ENCODE measurements at places on chromosomes 4 and X.

- no peak for DNase-seq
These were observed 57.3 kb upstream of the AP1S2 start for GRCh38 chrX:15911734-15912550.

DNA sequence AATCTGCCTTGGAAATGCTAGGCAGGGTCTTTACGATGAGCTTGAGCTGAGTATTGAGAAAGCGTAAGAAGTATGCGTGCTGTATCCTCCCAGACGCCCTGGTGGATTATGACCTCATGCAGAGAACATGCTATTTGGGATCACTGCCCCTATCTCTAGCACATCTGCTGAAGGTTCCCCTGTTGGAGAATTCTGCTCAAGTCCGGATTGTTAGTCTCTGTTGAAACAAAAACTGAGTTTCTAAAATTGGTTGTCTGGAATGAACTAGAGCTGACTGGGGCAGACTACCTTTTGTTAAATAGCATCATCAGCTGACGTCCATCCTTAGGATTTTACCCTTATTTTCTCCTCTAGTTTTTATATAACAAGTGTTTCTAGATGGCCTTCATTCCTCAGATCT is 7.5 kb downstream of the FHDC1 start:
- DNase-seq, result no peak

DNA sequence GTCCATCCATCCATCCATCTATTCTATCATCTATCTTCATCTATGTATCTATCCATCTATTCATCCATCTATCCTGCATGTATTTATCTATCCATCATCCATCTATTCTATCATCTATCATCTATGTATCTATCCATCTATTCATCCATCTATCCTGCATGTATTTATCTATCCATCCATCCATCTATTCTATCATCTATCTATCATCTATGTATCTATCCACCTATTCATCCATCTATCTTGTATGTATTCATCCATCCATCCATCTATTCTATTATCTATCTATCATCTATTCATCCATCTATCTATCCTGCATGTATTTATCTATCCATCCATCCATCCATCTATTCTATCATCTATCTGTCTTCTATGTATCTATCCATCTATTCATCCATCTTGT is 65.9 kb upstream of the PPP2R3B start:
- no peak for DNase-seq

DNA sequence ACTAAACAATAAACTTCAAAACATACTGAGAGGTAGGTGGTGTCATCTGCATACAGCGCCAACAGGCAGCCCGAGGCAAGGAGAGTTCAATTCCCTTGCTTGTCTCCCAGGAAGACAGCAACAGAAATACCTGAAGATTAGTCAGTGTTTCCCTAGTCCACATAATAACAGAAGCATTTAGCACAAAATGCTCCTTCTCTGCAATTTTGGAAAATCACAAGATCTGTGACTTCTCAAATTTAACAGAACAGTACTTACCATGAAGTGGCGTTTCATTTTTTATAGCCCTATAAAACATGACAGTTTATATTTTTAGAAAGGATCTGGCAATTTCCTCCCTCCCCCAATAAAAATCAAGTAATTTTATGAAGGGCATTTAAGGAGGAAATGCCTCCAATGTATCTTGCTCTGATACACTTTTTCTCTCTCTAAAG is 67.1 kb upstream of the MYOZ2 start:
- no peak for DNase-seq

DNA sequence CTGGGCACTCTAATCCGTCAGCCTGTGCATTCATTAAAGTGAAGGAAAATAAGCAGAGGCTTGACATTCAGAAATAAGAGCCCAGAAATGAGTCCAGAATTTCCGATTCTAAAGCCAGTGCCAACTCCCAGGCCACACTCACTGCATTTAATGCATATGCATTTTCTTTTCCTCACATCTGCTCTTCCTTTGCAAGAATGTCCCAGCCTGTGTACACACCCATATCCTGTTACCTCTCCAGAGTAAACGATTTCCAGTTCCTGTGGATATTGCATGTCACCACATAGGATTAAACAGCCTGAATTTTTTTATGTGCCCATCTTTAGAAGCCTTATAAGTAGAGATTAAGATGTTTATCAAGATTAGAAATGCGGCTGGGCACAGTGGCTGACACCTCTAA is 27.5 kb downstream of the ARX start:
- no peak for DNase-seq

GRCh38 chr4:169070895-169071218 is 60.8 kb upstream of the CBR4 start:
- DNase-seq, result no peak

GRCh38 chr4:113884655-113885054 is 94.8 kb downstream of the ARSJ start:
- DNase-seq, result no peak

- no peak for DNase-seq
These were observed 548 bp downstream of the TMEM164 start for GRCh38 chrX:110003167-110004156.

DNA sequence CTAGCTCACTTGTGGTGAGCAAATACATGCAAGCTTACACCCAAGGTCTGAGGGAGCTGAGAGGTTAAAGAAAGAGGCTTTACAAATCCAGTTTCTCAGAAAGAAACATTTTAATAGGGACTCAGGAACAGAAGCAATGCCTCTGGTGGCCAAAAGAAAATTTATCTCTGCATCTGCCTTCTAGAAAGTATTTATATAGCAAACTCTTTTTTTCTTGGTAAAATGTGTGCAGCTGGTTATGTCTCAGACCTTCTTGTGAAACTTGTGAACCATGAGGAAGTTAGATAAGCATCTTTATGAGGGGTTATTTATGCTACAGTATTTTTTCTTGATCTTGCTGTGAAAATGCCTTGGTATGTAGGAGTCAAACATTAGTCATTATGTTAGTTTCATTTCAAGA is 48.5 kb upstream of the CYSLTR1 start:
- no peak for DNase-seq

DNA sequence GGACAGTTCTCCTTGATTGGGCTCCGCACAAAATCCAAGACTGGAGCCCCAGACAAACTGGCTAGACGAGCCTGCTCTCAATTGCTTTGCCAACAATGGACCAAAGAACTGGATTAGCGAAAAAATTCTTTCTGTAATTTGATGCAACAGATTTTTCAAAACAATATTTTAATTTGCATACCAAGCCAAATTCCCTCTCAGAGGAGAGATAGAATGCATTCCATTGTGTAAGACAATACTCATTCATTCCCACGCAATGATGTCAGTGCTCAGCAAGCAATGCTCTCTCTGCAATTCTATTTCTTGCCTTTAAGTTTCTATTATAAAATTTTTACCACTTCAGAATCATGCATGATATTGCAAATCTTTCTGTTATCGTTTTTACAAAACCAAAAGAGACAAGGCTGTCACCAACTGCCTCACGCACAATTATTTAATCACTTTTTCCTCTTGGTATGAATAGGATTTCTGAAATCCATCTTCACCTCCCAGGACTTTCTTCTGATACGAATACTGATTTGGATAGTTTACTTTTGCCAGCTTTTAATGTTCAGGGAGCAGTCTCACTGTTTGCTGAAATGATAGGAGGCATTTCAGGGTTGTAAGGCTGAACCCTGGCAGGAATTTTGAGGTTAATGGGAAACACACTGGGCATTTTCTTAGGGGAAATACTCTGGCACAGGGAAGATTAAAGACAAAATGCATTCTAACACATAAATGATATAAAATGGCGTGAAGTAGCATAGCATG is 46.1 kb upstream of the HCCS start:
- DNase-seq, result no peak

DNA sequence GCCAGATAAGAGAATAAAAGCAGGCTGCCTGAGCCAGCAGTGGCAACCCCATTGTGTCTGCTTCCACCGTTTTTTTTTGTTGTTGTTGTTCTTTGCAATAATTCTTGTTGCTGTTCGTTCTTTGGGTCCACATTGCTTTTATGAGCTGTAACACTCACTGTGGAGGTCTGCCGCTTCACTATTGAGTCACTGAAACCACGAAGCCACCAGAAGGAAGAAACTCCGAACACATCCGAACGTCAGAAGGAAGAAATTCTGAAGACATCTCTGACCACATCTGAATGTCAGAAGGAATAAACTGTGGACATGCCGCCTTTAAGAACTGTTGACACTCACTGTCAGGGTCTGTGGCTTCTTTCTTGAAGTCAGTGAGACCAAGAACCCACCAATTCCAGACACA is 110.5 kb downstream of the PCDH18 start:
- no peak for DNase-seq

- DNase-seq, result no peak
These were observed 637.4 kb downstream of the ZNF674 start for GRCh38 chrX:45907786-45908185.

GRCh38 chr4:3690551-3691152 is 75.5 kb upstream of the ADRA2C start:
- DNase-seq, result no peak

- DNase-seq, result no peak
These were observed 14.8 kb upstream of the PAQR3 start for GRCh38 chr4:78953769-78954666.

- DNase-seq, result no peak
These were observed 531.8 kb upstream of the GALNTL6 start for GRCh38 chr4:171281359-171281758.

GRCh38 chr4:104941661-104942062 is 205.0 kb upstream of the TET2 start:
- DNase-seq, result no peak

- DNase-seq, result no peak
These were observed 219.5 kb downstream of the DHX15 start for GRCh38 chr4:24364852-24365251.

- DNase-seq, result no peak
These were observed 848 bp upstream of the KCND1 start for GRCh38 chrX:48972220-48973164.

DNA sequence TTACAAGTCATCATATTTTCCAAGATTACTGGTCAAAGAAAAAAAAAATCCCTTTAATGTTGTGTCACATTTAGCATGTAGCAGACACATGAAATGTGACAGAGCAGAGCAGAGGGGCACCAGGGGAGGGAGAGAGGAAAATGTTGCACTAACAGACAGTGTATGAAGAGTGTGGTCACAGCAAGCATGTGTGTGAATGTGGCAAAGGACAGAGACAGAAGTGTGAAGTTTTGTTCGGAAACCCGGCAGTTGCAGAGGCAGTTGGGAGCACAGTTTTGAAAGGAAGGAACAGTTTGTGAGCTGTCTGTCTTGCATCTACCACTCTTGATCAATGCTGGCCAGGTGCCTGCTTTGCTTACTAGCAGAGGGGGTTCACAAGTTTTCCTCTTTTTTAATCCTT is 83.9 kb upstream of the MAP3K15 start:
- no peak for DNase-seq

DNA sequence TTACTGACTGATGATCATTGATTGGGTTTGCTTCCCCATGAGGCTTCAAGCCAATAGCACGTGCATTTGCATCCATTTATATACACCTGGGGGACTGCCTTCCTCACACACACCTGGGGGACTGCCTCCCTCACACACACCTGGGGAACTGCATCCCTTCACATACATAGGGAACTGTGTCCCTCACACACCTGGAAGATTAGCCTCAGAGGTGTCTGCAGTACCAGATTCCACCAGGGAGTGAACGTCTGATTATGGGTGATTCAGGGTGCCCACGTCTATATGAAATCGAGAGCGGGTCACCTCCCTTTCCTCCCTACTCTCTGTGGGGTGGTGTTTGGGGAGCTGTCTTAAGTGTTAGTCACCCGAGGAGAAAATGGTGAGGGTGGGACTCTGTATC is 16.9 kb downstream of the CD99 start:
- DNase-seq, result no peak

DNA sequence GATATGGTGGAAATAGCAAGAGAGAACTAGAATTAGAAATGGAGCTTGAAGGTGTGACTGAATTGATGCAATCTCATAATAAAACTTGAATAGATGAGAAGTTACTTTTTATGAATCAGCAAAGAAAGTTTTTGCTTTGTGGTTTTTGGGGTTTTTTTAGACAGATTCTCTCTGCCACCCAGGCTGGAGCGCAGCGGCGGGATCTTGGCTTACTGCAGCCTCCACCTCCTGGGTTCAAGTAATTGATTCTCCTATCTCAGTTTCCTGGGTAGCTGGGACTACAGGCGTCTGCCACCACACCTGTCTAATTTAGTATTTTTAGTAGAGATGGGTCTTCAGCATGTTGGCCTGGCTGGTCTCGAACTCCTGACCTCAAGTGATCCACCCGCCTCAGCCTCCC is 23.7 kb upstream of the NEIL3 start:
- no peak for DNase-seq

DNA sequence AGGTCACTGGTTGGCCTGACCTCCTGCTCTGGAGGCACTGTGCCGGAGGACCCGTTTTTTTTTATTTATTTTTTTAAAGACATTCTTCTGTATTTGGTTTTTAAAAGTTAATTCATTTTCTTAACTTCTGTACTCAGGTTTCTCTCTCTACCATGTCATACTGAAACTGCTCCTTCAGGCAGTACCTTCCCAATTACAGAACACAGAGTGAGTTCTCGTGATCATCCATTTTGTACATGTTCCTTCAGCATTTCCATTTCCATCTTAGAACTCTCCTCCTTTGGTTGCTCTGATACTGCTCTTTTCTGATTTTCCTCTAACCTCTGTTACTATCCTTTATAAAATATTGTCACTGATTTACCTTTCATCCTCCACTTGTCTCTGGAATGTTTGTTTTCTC is 17.9 kb downstream of the UBE2K start:
- no peak for DNase-seq

- no peak for DNase-seq
These were observed 26.0 kb downstream of the C4orf17 start for GRCh38 chr4:99536848-99537247.
